ENCODE measurements at places on chromosomes 3 and 15.

DNA sequence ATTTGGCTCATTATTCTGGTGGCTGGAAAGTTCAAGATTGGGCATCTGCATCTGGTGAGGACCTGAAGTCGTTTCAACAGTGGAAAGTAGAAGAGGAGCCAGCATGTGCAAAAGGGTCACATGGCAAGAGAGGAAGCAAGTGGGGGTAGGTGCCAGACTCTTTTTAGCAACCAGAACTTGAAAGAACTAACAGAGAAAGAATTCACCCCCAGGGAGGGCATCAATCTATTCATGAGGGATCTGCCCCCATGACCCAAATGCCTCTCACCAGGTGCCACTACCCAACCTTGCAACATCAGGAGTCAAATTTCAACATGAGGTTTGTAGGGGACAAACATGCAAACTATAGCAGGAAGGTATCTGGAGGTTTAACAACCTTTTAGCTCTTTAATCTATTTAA lies 10.3 kb upstream of the RYK start:
- no peak for ATAC-seq

- ATAC-seq = no peak
Measured at GRCh38 chr15:92960996-92961681, 61.0 kb downstream of the CHD2 start.

DNA sequence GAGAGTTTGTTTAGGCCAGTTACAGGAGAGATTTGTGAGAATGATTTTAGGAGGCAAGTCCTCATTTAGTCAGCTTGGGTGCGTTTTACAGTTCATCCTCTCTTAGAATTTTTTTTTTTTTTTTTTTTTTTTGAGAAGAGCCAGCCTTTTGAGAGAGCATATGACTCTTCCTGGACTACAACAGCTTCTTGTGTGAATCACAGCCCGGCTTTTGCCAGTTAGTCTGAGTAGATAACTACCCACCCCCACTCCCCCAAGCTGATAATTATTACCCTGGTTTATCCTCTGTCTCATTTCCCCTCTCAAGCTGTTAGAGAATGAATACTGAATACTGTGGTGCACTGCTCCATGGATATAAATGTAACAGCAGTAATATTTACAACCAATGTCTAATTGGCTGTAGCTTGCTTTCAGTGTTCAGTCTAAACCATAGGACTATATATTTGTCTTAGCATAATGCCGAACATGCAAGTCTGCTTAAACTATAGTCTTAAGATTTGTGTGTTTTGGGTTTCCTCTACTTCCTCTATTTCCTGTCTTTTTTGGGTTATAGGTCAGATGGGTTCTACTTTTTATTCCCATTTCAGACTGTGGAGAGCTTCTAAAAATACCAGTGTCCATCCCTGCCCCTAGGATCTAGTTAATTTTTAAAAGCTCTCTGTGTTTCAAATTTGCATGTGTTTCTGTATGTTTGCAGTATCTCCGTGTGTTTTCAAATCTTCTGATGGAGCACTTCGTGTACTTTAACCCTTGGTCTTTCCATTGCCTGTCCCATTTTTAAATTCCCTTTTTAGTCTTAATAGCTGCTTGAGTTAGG lies 8.0 kb downstream of the CHD2 start:
- ATAC-seq = peak; percentile 13

DNA sequence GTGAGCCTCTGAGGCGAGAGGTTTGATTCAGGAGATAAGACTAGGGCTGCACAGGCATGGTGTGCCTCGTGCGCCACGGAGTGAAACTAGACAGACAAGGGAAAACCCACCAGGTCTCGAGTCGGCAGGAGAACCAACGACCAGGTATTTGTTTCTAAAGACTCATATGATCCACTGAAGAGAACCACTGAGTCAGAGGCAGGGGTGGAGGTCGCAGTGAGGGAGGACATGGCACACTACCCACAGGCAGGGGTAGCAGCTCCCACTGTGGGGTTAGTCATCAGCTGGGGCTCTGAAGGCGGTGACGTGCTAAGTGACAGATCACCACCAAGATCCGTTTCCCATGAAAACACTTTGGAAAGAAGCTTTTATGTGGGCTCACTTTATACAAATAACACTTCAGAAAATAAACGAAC lies 45.7 kb downstream of the CHSY1 start:
- peak; percentile 89 for ATAC-seq

- peak; percentile 29 for ATAC-seq
Measured at GRCh38 chr3:5431811-5432378, 244.4 kb downstream of the EDEM1 start.

GRCh38 chr15:62141643-62142588 lies 23.2 kb downstream of the C2CD4B start:
- peak; percentile 61 for ATAC-seq

DNA sequence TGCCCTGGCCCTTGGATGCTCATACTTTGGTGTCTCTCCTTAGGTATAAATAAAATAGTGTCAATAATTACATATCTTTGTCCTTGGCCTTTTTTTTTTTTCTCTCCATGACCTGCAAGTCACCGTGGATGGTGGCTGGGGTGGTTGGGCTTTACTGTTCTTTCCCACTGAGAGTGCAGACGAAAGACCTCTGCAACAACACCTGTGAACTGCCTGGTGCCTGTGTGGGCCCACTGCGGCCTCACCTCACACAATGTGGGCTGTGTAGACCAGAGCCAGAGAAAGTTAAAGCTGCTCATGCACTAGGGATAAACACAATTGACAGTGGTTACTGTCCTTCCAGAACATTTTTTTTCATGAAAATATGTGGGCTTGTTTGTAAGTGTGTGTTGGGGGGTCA lies 39.0 kb downstream of the CCDC32 start:
- no peak for ATAC-seq

DNA sequence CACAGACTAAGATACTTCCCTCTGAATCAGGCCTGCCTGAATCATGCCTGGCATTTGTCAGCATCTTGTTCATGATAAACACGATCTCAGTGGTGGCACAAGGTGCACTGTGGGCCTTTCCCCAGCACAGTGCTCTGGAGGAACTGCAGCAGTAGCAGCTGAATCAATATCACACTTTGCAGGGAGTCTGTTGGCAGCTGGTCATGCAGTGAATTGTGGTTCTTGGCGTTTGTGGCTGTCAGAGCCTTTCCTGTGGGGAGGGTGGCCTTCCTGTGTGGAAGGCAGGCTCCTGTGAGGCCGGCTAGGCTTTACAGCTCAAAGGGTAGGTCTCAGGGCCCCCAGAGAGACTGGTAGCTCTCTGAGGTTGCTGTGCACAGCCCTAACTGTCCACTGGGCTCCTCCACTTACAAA lies 54.4 kb upstream of the TLE3 start:
- ATAC-seq = peak; percentile 92

GRCh38 chr3:34140616-34141015 lies 342.2 kb downstream of the PDCD6IP start:
- no peak for ATAC-seq

- no peak for ATAC-seq
Measured at GRCh38 chr15:42110367-42110766, 16.0 kb upstream of the PLA2G4D start.

DNA sequence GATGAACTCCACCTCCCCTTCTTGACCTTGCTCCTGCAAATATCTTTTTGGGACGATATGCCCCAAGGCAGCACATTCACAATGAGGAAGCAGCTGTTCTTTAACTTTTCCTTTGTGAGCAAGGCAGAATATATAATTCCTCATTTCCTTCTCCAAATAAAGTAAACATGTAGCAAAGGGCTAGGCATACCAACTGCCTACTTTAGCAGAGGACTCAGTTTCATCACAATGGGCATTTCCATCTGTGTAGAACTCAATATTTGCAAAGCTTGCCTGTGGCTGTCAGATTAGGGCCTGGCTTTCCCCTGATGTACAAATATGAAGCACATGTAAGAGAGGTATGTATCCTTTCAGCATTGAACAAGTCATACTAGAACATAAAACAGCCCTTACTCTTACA lies 366.9 kb downstream of the RSL24D1 start:
- ATAC-seq = no peak

DNA sequence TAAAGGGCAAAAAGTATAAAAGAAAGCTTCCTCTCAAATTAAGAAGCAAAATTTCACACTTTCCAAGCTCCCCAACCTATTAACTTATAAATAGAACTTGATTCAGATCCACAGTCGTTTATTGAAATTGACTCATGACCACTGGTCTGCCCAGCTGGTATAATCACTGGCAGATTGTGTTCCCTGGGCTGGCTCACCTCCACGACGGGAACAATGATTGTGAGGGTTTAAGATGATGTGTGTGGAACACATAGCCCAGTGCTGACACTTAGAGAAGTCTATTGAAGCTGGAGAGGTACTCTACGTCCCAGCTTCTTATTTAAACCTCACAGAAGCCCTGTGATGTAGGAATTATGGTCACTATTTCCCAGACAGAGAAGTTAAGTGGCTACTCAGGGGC lies 90.4 kb downstream of the MB21D2 start:
- no peak for ATAC-seq

DNA sequence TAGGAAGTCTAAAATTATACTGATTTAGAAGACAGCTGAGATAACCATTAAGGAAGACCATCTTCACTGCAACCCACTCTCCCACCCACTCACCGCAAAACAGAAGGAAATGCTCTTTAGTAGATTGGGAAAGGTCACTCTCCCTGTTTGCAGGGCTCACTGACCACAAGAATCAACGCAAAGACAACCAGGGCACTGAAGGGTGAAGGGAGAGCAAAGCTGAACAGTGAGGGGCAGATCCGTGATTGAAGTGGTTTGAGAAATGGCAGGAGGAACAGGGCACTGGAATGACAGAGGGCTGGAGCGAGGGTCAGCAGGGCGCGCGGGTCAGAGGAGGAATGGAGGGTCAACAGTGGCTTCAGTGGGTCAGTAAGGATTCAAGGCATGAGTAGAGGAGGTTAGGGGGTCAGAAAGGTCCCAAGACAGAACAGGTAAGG lies 520 bp downstream of the MESD start:
- no peak for ATAC-seq

DNA sequence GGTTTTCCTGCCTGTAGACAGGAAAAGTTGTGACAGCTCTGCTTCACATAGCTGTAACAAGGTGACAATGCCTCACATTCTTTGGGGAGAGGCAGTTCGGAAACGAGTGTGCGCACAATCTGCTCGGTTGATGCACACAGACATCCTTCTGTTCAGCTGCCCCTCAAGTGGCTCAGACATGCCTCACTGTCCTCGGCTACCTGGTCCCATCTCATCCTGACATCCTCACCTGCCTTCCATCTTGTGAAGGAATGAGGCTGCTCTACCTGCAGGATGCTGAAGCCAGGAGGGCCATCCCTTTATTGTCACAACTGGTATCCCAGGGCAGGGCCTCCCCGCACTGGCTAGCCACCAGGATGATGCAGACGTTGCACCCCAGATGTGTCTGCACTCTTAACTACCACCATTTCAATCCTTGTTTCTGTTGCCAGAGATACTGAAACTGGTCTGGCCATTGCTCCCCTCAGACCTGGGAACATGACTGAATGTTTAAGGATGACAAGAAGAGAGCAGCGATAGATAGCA lies 19.4 kb downstream of the SRPRB start:
- no peak for ATAC-seq

- peak; percentile 82 for ATAC-seq
Measured at GRCh38 chr15:66476535-66476934, 21.0 kb downstream of the SNAPC5 start.

DNA sequence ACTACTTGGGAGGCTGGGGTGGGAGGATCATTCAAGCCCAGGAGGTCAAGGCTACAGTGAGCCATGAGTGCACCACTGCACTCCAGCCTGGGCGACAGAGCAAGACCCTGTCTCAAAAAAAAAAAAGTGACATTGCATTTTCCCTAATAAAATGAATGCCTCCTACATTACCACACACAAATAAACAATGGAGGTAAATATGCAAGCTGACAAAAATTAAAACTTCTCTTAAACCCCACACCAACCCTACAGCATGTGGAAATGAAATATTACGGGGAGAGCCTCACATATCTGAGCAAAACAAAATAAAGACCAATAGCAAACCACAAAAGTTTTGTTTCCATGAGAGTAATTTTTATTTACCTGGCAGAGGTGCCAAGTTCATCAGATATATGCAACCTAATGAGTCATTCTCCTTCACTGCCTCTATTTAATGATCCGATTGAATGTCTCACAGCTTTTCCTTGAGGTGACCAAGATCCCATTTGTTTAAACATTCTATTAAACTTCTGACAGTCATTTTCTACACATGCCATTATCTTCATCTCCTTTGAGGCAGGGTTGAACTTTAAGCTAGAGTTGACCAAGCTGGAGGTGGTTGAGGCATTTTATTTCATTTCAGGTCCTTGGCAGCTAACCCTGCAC lies 9.4 kb upstream of the CAV3 start:
- no peak for ATAC-seq

DNA sequence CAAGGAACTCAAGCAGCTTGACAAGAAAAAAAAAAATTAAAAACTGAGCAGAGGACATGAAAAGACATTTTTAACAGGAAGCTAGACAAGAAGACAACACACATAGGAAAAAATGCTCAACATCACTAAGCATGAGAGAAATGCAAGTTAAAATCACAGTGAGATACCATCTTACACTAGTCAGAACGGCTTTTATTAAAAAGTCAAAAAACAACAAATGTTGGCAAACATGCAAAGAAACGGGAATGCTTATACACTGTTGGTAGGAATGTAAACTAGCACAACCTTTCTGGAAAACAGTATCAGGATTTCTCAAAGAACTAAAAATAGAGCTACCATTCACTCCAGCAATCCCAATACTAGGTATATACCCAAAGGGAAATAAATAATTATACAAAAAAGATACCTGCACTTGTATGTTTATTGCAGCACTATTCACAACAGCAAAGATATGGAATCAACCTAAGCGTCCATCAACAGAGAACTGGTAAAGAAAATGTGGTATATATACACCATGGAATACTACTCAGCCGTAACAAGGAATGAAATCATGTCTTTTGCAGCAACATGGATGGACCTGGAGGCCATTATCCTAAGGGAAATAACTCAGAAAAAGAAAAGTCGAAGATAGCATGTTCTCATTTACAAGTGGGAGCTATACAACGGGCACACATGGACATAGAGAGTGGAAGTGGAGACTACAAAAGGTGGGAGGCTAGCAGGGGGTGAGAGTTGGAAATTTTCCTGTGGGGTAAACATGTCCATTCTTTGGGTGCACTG lies 5.2 kb downstream of the GOLIM4 start:
- no peak for ATAC-seq

GRCh38 chr3:137174514-137174913 lies 216.7 kb downstream of the IL20RB start:
- ATAC-seq = no peak

DNA sequence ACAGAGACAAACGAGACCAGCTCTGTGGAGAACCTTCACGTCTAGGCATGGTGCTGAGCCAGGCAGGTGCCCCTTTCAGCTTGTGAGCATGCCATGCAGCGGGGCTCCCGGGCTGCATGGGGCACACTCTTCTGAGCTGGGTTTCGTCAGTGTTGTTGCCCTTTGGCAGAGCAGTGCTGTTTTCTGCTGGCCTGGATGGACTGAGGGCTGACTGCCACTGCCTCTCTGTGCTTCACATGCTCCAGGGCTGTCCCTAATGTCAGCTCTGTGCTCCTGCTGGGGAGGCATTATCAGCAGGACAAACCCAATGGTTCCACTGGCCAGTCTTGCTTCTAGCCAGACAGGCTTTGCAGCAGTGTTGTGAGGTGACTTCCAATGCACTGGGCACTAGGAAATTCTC lies 9.5 kb downstream of the GASK1A start:
- ATAC-seq = no peak

- no peak for ATAC-seq
Measured at GRCh38 chr15:57201578-57201977, 174.7 kb upstream of the CGNL1 start.

GRCh38 chr3:48432411-48433371 lies 2.8 kb upstream of the PLXNB1 start:
- ATAC-seq = no peak

Data from activated T-helper 17 cell treated with anti-CD3 and anti-CD28 coated beads, Interleukin-2, amount 50 U/mL, for 72 hours (primary cell).